ENCODE measurements at places on chromosomes 7 and 10. TPM values are rescaled to one million over a fixed set of nuclear protein-coding genes. Genes with fewer than 3 reads are reported as not detected.

- no peak for DNase-seq
Measured at GRCh38 chr10:4407783-4408182, 418.2 kb upstream of the AKR1E2 start.

KCP gene
- total RNA-seq = not detected

GOLGA7B gene
- total RNA-seq = 0.13 TPM

OLAH gene
- 0.26 TPM for total RNA-seq

DNA sequence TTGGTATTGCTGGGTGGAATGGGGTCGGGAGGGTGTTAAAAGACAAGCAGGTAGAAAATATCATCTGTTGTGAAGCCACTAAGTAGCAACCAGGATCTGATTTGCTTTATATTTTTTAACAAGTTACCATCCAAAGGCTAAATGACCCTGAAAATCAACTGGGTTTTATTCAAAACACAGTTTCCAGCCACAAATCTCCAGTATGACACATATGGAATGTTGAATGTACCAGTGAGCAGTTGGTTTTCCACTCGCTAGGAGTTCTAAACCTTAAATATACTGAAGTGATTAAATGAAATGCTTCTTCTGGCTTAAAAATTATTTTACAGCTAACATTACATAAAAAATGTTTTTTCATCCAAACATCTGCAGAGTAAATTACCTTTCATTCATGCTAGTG is 112.5 kb downstream of the PDE1C start:
- no peak for DNase-seq

- no peak for DNase-seq
Measured at GRCh38 chr7:133349101-133349500, 96.2 kb downstream of the EXOC4 start.

DNA sequence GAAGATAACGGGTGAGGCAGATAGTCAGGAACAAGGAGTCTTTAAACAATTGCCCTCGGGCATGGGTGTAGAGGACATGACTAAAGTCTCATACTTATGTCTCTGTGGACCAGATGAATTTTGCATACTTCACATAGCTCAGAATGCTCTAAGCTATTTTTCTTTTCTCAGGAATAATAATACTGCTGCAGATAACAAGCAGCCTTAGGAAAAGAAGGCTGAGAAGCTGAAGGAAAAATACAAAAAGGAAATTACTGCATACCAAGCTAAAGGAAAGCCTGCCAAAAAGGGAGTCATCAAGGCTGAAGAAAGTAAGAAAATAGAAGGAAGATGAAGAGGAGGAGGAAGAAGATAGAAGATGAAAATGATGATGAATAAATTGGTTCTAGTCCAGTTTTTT is 13.4 kb upstream of the ERCC6 start:
- DNase-seq = no peak

DNA sequence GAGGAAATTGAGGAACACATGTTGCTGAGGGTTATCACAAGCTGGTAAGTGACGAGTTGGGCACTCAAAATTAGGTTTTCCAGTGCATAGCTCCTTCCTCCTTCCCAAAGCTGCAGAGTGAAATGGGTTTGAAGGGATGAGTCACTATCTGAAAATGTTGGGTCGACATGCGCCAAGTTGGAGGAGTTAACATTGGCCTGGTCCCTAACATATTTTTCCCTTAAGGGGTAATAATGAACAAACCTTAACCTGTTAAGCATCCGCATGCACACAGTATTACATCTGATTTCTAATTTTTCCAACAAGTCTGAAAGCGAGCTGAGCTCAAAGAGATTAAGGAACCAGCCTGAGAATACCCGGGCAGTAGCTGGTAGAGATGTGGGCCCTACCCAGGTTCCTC is 20.7 kb upstream of the TECTB start:
- no peak for DNase-seq

DNA sequence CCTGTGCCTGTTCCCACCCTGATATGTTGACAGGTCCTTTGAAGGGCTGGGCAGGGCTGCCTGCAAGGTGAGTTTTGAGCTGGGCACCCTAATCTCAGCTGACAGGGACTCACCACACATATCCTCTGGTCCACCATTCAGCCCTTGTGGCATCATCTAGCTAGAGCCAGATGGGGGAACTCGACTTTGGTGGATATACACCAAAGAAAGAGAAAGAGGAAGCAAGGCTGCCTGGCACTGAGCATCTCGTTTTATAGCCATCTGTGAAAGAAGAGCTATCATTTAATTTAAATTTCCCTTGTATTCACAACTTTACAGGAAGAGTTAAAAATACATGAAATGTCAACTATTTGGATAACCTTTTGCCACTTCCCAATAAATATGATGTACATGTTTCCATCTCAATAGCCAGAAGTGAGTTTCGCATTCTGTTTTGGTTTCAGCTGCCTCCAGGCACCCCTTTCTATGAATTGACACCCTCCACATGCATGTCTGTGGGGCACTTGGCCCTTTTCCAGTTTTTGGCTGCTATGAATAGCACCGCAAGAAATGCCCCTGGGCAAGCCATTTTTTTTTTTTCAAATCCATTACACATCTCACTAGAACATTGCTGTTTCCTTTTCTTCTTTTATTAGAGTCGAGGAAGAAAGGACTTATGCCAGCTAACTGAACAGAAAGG is 22.9 kb upstream of the GRB10 start:
- DNase-seq = peak; percentile 39

TAS2R41 gene
- not detected for total RNA-seq

GRCh38 chr10:1253523-1254353 is 197.6 kb downstream of the WDR37 start:
- DNase-seq = no peak

WNT8B gene
- under 0.01 TPM for total RNA-seq

DNA sequence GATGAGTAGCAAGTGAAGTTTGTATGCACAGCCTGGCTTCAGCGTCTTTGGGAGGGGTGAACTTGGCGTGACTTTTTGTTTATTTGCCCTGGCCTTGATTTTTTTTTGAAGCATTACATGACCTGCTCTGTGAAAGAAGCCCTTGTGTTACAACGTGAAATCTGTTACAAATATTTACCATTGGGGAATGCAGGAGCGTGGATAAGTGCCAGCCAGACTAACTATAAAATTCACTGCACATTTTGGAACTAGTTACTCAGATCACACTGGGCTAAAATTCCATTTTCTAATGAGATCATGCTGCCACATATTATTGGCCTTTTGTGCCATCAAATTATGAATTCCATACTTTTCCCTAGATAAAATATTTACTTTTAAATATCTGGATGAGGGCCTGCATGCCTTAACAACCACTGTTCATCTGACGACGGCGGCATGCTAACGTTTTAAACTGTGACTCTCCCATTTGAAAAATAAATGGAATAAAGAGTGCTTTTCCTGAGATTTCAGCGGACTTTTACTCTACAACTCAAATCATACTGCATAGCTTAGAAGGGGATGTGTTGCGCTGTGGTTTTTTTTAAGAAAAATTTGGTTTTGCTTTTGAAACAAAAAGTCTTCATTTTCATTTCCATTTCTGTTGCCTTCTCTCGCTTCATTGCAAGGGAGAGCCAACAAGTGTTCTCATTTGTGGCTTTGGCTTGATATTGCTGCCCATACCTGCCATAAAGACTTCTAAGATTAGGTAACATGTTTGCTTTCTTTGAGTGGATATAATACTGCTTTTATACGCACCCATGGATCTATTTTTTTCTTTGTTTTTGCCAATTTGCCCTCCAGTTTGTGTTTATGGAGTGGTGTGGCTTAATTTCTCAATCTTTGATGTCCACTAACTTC is 352.2 kb downstream of the TFEC start:
- DNase-seq = no peak

MCMBP gene
- total RNA-seq = 58.9 TPM

DNA sequence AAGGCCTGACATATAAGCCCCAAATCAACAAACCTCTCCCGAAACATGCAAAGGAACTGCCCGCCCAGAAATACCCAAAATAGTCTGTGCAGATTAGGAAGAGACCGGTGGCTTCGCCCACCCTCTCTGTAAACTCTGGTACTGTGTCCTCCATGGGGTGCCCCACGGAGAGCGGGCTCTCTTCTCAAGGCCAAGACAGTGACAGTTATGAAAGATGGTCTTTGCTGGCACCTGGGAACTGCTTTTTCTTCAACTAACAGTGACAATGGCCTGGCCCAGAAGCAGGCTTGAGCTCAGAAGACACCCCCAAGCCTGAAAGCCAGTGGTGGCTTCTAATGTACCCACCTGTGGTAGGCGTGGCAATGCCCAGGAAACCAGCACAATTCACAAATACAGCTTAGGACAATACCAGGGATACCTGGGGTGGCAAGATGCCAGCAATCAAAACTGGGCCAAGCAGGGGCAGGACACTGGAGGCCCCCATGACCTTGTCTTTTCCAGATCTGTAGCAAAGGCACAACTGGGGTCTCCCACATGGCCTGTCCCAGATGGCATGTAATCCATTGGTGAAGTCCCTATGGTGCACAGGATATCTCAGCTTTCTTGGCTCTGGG is 107.6 kb downstream of the NEURL1 start:
- no peak for DNase-seq

DNA sequence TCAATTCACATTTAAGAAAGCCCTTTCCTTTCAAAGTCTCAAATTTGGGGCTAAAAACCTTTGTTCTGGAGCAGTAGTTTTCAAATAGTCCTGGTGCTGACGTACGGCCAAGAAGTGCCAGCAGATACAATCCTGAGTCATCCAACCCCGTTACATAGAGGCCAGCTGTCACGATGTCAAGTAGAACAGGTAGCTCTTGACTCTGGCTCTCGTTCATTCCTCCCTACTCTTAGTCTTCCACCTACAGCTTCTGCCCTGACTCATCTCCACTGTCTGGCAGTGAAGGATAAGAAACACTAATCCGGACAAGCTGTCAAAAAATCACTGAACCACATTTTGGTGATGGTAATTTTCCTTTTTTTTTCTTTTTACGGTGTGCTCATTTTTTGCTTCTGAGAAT is 132.4 kb upstream of the PTN start:
- DNase-seq = no peak

ORC5 gene
- total RNA-seq = 25.2 TPM
